ENCODE measurements at places on chromosomes 7 and 10.
A peak's percentile ranks its signal among the peaks of the same experiment; 100 is the strongest.

DNA sequence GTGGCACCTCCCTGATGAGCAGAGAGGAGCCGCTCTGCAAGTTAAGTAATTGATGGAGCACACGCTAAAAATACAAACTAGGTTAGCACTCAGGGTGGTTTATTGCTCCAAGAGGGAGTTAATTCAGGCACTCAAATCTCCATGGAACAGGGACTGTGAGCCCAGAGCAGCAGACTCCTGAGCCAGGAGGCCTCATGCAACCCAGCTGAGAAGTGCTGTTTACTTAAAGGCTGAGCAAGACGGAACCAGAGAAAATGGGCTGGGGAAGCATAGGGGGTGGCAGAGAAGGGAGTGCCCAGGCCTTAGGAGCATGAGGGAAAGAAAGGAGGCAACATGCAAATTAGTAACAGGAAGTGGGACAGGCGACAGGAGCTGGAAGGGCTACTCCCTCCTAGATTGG, 174.1 kb downstream of the KCNMA1 start:
- no peak for DNase-seq

DNA sequence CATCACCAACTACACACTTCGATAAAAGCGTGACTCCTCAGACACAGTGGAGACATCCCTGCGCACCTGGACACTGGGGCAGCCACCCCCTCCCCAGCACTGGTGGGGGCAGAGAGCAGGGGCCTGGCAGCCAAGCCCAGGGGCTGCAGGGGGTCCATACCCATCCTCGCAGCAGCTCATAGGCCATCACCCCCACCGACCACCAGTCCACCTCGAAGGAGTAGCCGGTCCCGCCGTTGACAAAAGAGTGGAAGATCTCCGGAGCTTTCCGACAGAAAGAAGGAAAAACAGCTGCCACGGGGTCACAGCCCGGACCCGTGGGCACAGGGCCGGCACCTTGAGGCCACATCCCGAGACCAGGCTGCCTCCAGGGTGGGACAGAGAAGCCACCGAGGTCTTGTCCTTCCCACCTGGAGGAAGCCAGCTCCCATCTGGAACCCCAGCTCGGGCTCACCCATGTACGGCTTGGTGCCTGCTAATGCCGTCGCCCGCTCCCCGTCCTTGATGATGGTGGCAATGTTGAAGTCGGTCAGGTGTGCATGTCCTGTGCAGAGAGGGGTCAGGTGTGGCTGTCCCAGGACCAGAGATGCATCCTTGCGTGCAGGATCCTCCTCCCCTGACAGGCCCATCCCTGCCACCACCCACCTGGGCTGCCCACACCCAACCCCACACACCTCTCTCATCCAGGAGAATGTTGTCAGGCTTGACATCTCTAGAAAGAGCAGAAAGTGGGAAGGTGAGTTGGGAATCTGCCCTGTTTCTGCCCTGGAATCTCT, 38.5 kb downstream of the DPYSL4 start:
- DNase-seq, result no peak

- no peak for DNase-seq
Measured at GRCh38 chr10:97903128-97904017, 53.7 kb downstream of the GOLGA7B start.

- DNase-seq, result no peak
Measured at GRCh38 chr7:80816806-80817205, 102.0 kb downstream of the SEMA3C start.

- peak; percentile 55 for DNase-seq
Measured at GRCh38 chr10:31083765-31084184, 52.1 kb upstream of the ZNF438 start.

DNA sequence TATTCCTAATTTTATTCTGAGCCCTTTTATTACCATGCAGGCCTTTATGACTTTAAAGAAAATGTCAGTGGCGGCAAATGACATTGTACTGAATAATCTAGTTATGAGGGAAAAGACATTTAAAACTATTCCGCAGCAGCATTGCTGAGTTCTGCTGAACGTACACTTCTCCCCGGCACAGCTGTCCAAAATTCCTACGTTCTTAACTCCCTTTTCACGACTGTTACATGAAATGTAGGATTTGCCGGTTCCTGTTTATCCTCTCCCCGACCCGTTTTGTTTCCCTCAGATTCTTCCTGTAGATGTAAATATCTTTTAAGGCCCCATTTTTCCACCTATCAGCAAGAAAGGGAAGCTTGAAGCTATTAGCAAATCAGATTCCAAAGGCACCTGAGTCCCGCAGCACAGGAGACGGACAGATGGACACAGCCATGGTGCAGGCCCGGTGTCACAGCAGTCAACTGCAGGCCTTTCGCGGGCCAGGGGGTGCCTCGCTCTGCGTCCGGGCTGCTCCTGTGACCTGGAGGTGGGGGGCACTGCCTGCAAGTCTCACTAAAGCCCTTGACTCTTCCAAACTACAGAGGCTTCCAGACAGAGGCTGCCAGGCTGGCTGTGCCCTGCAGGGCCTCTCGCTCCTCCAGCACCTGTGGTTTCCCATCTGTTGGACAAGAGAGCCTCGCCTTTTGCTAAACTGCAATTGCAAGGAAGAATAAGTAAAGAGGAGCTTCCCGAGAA, 485.0 kb upstream of the MGMT start:
- no peak for DNase-seq

GRCh38 chr7:78189762-78190161, 391.2 kb downstream of the PHTF2 start:
- DNase-seq, result no peak

DNA sequence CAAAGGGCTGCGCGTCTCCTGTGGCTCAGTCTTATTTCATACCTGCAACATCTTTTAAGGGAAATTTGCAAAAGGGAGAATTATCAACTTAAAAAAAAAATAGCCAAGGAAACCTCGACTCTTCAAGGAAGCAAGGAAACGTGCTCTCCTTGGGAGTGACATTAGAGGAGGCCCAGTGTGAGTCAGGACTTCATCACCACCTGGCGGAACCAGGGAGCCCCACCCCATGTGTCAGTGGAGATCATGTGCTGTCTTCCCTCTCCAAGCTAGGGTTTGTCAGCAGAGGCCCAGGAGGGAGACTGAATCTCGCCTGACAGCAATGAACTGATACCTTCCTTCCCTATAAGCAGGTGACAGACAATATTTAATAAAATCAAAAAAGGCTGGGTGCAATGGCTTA, 28.9 kb downstream of the POR start:
- no peak for DNase-seq

GRCh38 chr10:71388583-71389310, 8.0 kb upstream of the CDH23 start:
- DNase-seq, result no peak

GRCh38 chr10:132357286-132358058, 25.5 kb downstream of the LRRC27 start:
- no peak for DNase-seq

DNA sequence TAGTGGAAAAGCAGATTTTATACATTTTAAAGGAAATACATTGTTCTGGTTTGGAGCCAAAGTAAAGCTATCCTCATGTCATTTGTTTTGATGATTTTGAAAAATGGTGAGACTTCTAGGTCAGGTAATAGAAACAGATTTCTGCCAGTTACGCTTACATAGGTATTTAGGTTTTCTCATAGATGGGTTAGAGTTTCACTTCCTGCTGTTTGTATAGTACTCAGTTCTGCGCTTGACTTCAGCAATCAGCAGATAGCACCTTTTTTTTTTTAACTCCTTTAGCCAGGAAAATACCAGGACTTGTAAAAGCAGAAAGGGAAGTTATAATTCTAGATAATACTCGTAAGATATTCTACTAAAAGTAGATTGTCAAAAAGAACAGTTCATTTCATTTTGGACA, 209.8 kb upstream of the POM121L12 start:
- DNase-seq, result no peak

- DNase-seq, result no peak
Measured at GRCh38 chr7:96116173-96116572, 205.7 kb downstream of the SLC25A13 start.

- no peak for DNase-seq
Measured at GRCh38 chr7:128389618-128390329, 20.0 kb downstream of the IMPDH1 start.

DNA sequence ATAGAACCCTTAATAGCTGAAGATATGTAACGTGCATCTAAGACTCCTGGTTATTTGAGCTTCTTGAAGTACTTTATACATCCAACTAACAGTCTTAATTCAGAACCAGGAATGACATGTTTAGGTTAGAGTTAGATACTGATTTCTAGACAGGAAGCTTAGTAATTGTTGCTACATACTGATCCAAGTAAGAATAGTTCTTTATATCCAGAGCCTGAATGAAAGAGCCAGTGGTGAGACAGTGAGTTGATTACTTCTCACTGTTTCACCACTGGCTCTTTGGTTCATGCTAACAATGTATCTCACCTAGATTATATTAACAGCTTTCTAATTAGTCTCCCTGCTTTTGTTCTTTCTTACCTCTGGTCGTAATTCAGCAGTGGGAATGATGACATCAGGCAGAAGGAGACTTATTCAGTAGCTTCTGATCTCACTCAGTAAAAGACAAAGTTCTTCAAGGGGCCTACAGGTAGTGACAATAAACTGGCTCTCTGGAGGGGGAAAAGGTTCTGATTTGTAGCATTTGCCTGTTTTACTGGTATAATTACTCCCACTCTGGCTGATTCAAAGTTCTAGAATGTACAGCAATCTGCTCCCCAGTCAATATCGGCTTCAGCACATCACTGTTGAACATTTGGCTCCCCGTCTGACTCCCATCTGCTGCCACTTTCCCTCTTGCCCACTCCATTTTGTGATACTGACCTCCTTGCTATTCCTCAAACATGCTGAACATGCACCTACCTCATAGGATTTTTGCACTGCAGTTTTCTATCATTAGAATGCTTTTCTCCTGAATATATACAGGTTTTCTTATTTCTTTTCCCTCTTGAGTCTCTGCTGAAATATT, 29.1 kb downstream of the MCU start:
- DNase-seq, result no peak

- DNase-seq, result no peak
Measured at GRCh38 chr7:79290398-79290797, 163.1 kb downstream of the MAGI2 start.

DNA sequence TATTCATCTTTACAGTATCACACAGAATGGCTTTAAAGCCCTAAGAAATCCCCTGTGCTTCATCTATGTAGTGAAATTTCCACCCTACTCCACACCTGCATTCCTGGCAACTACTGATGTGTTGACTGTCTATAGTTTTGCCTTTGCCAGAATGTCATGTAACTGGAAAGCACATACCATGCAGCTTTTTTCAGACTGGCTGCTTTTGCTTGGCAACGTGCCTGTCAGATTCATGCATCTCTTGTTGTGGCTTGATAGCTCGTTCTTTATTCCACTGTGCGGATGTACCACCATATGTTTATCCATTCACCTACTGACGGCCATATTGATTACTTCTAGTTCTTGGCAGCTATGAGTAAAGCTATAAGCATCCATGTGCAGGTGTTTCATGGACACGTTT, 30.6 kb downstream of the RBM17 start:
- no peak for DNase-seq

- DNase-seq, result no peak
Measured at GRCh38 chr10:132737390-132738048, 48.4 kb downstream of the NKX6-2 start.

DNA sequence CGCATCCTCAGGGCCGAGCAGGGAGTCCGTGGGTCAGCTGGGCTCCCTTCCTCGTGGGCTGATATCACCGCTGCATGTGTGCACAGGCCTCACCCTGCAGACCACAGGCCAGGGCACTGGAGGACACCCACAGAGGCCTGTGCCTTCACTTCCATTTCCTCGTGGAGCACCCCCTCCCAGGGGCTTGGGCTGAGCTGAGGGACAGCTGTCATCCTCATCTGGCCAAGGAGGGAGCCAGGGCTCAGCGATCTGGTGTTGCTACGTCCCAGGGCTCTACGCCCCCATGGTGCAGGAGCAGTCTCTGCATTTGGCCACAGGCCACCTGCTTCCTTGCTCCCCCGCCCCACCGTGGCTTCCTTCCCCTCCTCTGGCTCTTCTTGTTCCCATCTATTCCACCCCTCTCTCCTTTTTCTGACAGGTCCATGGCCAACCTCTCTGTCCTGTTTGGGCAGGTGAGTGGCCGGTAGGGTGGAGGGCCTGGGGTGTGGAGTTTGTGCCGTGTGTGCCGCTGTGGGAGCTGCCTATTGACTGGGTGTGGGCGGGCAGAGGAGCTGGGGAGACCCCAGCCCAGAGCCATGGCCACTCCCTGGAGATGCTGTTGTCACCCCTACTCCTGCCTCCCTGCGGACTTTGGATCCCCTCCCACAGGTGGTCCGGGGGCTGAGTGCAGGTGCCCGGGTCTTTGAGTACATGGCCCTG, 8.3 kb upstream of the ASIC3 start:
- no peak for DNase-seq

- no peak for DNase-seq
Measured at GRCh38 chr10:129328546-129328945, 138.5 kb upstream of the MGMT start.

DNA sequence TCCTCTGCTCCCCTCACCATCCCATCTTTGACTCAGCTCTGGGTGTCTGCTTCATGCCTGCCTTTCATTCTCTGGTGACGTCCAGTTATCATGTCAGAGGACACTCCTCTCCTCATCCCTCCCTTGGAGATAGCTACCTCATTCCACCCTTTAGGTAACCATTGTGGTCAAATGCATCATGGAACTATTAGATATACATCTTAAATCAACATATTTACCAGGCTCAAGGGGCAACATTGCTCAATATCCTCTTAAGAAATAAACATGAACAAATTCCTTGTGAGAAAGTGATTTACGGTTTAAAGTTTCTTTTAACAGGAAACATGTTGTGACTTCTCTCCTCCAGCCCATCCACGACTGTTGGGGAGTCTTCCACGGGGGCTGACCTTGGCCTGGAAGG, 511.6 kb upstream of the IGFBP3 start:
- no peak for DNase-seq

DNA sequence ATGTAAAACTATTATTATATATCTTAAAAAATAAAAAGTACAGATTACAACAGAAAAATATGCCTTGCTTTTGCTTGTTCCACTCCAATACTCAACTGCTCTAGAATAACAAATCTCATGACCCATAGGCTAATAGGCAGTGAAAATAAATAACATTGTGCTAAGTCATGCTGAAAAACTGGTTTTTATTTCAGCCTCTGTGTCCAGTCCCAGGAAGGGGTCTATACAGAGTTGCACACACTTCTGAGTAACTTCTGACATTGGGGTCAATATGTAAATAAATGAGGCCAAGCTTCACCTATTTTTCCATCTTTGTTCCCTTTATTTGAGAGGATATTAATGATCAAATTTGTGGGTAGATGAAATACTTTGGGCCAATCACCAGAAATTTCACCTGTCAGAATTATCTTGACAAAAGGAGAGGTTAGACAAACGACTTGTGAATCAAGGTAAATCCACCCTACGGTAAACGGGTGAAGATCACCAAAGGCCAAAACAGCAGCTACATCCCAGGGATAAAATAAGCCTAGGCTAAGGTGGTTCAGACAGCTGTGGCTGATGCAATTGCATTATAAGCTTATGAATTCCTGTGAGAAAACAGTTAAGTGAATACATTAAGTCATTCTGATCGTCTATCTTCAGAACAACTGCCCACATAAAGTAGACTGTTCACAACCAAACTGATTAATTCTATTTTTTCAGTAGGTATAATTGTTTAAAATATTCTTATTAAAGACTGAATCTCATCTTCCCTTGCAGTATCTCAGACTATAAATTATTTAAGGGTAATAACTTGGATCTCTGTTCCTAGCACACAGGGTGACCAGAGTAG, 87.5 kb downstream of the UBE2H start:
- DNase-seq, result no peak

- no peak for DNase-seq
Measured at GRCh38 chr10:77104459-77104980, 533.1 kb downstream of the KCNMA1 start.

Data from activated T-helper 2 cell treated with anti-CD3 and anti-CD28 coated beads, Interferon-gamma antibody, Interleukin-2, Interleukin-4, amounts not matched to agents 10 μg/mL and 5 μg/mL and 100 μg/mL, durations not matched to agents 14 hours and 24 hours and 36 hours (primary cell).